ENCODE measurements at places on chromosomes 7 and 10. TPM values are rescaled to one million over a fixed set of nuclear protein-coding genes. Genes with fewer than 3 reads are reported as not detected.

ASIC3 gene
- 0.51 TPM for total RNA-seq

GRCh38 chr7:24820730-24821044, 63.4 kb upstream of the GSDME start:
- no peak for DNase-seq

GRCh38 chr7:130879191-130879590, 145.2 kb upstream of the KLF14 start:
- DNase-seq = no peak

CALHM3 gene
- not detected for total RNA-seq

GRCh38 chr7:156380261-156380660, 260.3 kb upstream of the RNF32 start:
- DNase-seq = no peak

NKX1-2 gene
- total RNA-seq = not detected

TMEM26 gene
- 7.4 TPM for total RNA-seq

PPP1R17 gene
- total RNA-seq = not detected

- no peak for DNase-seq
Observed at GRCh38 chr7:5626498-5626897, 155.0 kb downstream of the RNF216 start.

- DNase-seq = no peak
Observed at GRCh38 chr7:3243256-3243655, 57.8 kb upstream of the SDK1 start.

DNA sequence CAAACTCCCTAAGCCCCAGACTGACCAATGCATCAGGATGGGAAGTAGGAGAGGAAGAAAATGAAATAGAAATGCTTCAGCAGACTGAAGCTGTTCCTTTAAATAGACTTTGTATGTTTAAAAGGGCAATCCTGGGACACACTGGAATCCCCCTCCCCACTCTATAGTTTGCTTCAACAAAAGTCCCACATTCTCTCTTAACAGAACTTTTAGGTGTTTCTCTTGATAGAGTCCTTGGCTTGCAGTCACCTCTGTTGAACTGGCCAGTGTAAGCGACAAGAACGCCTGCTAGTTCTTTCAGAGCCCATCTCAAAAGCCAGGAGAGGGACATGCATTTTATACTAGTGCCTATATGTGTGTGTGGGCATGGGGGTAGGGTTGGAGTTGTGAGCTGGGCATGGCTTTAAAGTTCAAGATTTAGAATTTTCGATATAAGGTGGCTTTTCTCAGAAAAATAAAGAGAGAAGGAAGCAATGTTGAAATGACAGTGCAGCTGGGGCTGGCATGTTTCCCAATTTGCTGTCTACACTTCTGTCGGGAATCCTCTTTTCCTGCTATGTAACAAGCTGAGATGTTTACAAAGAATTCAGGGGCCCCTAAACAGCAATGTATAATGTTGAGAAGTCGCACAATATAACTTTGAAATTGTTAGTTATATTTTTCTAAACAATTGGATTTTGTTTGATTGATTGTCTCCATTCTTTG, 2.1 kb downstream of the TBX20 start:
- peak; percentile 4 for DNase-seq

H2BK1 gene
- not detected for total RNA-seq

GRCh38 chr7:120089968-120090367, 183.0 kb upstream of the KCND2 start:
- no peak for DNase-seq

- DNase-seq = no peak
Observed at GRCh38 chr10:74114041-74114448, 36.6 kb downstream of the AP3M1 start.

DNA sequence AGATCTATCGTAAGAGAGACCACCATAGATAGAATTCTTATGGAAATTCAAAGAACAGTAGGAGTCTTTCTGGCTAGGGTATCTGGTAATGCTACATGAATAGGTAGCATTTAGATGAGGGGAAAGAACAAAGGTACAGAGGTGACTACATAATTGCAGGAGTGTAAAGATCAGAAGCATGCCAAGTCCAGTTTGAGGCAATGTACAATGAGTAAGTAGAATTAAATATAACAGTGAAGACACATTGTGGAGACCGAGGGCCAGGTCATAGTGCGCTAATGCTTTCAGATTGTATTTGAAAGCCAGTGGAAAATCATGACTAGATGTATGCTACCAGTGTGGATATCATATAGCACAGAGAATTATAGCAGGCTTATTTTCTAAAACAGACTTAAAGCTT, 1611.6 kb upstream of the LRRTM3 start:
- DNase-seq = no peak

- peak; percentile 43 for DNase-seq
Observed at GRCh38 chr7:90709501-90710465, 113.7 kb downstream of the CDK14 start.

GIMAP7 gene
- total RNA-seq = 8.2 TPM

DNA sequence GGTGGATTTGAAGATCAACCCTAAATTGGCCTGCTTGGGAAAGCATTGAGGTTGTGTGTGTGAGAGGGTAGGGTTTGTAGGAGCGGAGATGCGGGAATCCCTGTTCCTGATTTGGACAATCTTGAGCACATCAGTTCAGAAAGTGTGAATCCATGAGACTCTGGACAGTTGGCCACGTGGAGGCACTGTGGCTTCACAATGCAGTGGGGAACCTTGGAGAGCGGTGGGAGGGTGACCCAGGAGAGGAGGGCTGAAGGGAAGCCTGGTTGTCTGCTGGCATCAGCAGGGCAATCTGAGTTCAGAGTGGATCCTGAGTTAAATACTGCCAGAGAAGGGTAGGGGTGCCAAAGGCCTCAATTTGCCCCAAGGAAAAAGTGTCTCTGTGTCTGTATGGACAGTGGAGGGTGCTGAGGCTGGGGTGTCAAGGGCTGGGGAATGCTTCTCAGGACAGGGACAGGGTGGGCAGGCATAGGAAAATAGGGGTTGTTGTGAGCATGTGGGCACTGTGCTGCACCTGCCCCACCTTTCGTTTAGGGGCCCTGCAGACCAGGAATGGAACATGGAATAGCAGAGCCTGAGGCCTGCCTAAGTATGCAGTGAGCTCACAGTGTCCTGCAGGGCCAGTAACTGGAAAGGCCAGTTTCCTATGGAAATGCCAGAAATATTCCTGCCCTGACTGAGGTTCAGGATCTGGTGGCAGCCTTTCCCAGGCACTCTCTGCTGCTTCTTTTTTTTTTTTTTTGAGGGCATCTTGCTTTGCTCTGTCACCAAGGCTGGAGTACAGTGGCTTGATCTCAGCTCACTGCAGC, 162.9 kb upstream of the PRSS58 start:
- DNase-seq = peak; percentile 31

REPIN1 gene
- total RNA-seq = 76.1 TPM

RNLS gene
- total RNA-seq = 11.9 TPM

DNA sequence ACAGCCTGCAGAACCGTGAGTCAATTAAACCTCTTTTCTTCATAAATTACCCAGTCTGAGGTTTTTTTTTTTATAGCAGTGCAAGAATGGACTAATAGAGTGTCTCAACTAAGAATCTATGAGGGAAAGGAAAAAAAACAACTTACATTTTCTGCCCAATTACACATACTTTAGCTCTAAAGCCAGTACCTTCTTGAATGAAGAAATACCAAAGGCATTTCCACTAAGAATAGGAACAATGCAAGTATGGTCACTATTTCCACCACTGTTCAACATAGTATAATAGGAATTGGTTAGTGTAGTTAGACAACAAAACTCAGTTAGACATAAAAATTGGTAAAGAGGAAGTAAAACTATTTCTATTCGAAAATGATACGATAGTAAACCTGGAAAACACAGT, 37.6 kb downstream of the MICU1 start:
- DNase-seq = no peak

PALD1 gene
- 19.8 TPM for total RNA-seq

GRCh38 chr7:121406461-121406860, 10.4 kb upstream of the FAM3C start:
- no peak for DNase-seq

FIGNL1 gene
- 19.5 TPM for total RNA-seq

FEZF1 gene
- not detected for total RNA-seq

ACHE gene
- 112 TPM for total RNA-seq

DNA sequence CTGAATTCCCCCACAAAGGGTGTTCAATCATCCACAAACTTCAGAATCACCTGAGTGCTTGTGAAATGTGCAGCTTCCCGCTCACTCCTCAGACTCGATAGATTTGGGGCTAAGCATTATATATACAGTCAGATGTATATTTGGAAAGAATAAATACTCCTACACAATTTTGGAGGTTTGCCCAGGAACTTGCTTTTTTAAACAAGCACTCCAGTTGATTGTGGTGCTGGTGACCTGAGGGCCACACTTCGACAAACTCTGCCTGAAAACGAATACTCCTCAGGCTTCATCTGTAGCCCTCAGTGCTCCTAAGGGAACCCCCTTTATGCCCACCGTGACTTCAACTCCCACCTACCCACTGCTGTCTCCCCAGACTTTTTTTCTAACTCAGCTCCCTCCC, 211.6 kb downstream of the INHBA start:
- peak; percentile 53 for DNase-seq

- DNase-seq = no peak
Observed at GRCh38 chr10:59064759-59065539, 111.5 kb upstream of the PHYHIPL start.

DNA sequence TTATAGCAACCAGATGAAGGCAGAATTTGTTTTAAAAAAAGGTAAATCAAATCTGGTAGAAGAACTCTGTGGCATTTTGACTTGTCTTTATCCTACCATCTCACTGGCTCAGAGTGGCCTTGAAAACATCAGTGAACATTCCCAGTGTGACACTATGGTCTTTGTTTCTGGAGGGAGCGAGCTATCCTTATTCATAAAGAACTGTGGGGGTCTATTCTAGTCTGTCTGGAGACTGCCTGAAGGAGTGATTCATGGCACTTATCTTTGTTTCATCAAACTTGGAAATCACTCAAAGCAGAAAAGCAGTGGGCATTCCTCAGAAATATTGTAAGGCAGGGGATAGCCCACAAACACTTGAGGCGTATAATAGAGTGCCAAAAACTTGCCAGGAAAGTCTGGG, 719.1 kb downstream of the PCDH15 start:
- DNase-seq = no peak

- DNase-seq = no peak
Observed at GRCh38 chr7:25647872-25648271, 419.6 kb upstream of the NPVF start.

GRCh38 chr7:33054261-33054964, 8.2 kb downstream of the NT5C3A start:
- DNase-seq = no peak

Measured in tongue (tissue), 3 donors.